Left lobe of liver (tissue), 2 donors: ENCODE measurements at places on chromosomes 5 and 9.

GRCh38 chr5:155154973-155155372 lies 141.4 kb downstream of the KIF4B start:
- no peak for DNase-seq

DNA sequence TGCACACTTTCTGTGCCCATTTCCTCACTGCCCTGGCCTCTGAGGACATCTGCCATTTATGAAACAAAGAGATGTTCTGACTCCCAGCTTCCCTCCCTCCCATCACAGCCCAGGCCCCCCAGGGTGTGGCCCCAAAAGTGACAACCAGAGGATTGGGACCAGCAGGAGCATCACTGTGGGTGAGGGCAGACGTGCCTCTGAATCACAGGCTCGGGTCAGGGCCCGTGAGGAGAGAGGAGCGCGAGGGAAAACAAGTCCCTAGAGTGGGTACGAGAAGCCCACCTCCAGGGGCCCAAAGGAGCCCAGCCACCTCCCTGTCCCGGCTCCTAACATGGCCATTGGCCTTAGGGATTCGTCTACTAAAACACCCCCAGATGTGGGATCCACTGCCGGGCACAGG lies 138.0 kb upstream of the FSTL4 start:
- no peak for DNase-seq

DNA sequence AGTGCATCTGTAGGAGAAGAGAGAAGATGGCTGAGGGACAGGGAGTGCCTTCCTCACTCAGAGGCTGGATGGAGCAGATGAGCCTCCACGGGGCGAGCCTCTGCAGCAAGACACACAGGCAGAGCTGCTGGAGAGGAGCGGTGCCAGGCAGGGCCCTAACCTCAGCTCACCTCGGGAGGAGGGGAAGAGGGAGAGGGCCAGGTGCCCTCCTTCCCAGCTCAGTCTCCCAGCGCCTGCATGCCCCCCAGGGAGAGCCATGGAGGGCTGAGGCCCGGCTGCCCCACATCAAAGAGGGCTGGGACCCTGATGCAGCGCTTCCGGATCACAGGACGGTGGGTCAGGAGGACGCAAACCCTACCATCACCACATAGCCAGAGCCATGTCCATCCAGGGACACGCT lies 13.6 kb upstream of the SPATA31E1 start:
- no peak for DNase-seq

DNA sequence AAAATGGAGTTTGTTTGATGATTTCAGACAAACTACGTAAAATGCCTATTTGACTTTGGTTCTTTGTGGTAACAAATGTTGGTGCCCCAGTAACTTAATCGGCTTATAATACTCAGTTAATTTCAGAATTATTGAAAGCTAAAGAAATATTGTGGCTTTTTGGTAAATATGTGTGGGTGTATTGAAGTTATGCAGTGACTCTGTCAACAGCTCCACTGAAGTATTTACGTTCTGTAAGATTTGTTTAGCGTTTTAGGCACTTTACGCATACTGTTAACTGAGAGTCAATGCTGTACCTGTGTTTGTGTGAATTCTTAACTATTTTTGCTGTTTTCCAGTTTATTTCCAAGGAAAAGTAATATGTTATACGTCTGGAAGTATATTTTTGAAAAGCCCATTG lies 2.2 kb downstream of the RAD23B start:
- no peak for DNase-seq

- DNase-seq: no peak
Measured at GRCh38 chr5:134732819-134733218, 5.5 kb upstream of the CAMLG start.

- DNase-seq: no peak
Measured at GRCh38 chr5:39501397-39501796, 76.6 kb upstream of the DAB2 start.

- DNase-seq: no peak
Measured at GRCh38 chr5:33321026-33321425, 119.7 kb upstream of the TARS1 start.

GRCh38 chr5:97229196-97229595 lies 46.1 kb upstream of the RIOK2 start:
- DNase-seq: no peak

DNA sequence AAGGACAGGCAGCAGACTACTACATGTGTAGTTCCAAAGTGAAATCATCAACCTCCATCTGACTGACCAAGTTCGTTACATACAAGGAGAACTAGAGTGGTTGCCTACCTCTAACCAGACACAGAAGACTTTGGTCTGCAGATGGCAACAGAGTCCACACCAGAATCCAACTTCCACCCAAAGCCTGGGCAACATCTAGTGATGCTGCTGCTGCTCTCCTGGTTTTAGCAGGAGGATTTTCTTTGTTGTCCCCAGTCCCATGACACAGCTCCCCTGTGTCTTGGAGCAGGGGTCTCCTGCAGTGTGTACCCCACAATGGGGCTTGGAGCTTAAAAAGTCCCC lies 46.4 kb upstream of the APC start:
- DNase-seq: no peak

DNA sequence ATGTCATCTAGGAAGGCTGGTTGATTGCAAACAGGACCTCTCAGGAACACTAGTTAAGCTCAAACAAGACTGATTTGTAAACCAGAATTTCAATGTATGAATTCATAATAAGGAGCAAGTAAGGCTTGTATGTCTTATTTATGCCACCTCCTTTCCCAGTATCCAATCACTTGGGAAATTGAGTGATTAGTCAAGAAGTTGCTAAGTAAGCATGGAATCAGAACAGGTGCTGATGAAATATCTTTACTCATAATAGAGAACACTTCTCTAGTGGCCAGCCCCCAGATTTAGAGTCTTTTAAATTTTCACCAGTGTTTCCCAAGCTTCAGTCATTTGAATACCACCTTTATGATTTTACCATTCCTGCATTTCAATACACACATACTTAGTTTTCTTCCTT lies 5.3 kb upstream of the DDX4 start:
- no peak for DNase-seq

DNA sequence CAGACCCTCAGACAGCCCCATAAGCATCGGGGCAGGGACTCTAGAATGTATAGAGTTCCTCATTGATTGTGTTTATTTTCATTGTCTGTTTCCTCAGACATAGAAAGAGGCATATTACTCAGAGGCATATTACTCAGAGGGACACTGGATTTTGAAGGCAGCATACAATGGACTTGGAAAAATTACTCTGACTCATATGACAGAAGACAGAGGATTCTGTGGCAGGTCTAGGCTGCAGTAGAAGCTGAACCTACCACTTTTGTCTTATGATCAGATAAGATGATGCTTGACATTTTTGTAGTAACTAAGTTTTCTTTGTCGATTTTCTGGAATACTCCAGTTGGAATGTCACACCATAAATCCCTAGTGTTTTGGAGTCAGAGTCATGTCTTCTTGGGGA lies 105.2 kb downstream of the ST8SIA4 start:
- DNase-seq: no peak

DNA sequence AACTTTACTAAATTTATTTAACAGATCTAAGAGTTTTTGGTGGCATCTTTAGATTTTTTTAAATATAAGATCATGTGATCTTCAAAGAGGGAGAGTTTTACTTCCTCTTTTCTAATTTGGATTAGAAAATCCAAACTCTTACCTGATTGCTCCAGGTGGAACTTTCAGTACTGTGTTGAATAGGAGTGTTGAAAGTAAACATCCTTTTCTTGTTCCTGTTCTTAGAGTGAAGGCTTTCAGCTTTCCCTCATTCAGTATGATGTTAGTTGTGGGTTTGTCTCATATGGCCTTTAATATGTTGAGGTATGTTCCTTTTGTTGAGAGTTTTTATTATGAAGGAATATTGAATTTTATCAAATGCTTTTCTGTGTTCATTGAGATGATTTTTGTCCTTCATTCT lies 650.0 kb upstream of the SGCD start:
- DNase-seq: no peak

DNA sequence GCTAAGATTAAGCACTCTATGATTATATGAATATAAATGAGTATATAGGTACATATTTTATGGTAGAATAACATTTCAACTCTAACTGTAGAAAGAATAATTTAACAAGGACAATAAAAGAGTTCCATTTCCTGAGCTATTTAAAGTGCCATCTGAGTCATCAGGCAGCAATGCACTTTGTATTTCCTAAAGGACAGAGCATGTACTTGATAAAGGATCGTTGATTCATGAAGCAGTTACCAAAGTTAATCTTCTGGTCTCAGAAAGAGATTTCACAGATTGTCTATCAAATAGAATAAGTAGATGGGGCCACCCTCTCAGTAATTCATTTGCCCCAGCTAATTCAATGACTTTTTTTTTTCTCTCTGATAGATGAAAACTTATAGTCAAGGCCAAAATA lies 747.8 kb downstream of the CDH18 start:
- no peak for DNase-seq

DNA sequence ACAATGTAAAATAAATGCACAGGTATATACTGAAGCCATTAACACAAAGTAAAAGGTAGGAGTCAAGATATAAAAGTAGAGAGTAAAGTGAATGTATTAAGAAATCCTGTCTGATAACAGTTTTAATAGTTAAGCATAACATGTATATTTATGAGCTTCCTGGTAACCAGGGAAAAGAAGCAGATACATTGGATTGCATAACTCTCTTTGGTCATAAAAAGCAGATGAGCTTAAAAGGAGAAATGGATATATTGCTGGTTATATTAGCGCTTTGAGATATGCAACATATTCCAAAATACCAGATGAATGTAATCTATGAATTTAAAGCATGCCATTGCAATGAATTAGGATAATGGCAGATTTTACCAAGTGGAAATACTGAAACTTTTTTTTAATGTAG lies 6.2 kb upstream of the TNFSF8 start:
- DNase-seq: no peak

DNA sequence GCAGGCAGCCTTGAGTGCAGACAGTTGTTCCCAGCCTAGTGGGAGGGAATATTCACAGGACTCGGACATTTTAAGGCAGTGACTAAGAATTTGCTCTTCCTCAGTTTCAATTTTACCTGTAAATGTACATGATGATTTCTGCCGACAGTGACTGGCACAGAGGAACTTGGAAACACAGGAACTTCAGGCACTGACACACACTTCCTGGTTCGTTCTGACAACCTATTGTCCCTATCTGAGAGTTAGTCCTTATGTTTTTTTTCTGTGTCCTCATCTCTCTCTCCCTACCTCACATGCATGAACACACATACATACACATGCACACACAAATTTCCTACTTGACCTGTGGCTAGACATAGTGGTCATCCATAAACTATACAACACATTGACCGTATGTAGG lies 89.4 kb upstream of the CD180 start:
- DNase-seq: no peak

DNA sequence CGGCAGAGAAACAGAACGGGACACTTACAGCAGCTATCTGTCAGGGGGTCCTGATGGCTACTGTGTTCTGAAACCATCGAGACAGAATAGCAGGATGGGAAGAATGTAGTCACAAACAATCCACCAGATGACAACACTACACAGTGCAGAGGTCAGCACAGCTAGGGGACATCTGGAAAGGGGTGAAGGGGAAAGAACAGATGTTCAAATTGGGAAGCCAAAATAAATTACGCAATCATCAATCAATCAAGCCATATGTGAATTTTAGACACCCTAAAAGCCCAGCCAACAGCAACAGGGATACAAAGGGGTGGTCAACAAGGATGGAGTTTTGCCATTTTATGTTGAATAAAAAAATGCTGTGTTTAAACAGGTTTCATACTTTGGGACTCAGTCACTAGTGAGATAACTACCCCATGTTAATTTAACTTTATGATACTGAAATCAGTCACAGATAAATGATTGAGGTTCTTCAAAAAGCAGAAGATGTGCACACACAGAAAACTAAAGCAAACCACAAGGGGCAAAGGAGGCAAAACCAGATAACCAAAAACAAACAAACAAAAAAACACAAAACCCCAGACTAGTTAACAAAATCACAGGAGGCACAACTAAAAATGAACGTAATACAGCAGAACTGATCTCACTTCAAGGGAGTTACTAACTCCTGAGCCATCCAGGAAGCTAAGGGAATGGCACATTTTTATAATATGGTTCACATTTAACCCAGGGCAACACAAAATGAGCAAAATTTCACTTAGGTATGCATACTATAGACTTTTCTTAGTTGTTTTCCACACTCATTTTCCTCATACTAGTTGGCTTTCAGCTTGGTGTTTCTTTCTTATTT lies 65.9 kb downstream of the HABP4 start:
- DNase-seq: no peak

GRCh38 chr9:100534401-100534800 lies 43.5 kb upstream of the CAVIN4 start:
- no peak for DNase-seq

DNA sequence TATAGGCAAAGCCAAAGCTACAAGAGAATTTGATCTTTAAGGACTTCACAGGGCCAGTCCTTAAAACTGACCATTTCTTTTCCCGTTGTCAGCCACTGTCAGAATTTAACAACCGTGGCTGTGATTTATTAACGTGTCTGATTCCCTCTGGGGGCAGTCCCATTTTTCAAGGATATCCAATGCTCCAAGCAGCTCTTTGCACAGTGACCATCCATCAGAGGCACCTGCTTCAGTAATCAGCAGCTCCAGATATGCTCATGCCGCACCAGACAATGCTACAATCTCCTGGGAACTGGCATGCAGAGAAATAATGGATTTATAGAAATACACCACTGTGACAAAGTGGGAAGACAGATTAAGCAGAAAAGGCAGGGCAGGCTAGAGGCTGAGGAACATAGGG lies 163.3 kb upstream of the PPP1R2B start:
- no peak for DNase-seq

DNA sequence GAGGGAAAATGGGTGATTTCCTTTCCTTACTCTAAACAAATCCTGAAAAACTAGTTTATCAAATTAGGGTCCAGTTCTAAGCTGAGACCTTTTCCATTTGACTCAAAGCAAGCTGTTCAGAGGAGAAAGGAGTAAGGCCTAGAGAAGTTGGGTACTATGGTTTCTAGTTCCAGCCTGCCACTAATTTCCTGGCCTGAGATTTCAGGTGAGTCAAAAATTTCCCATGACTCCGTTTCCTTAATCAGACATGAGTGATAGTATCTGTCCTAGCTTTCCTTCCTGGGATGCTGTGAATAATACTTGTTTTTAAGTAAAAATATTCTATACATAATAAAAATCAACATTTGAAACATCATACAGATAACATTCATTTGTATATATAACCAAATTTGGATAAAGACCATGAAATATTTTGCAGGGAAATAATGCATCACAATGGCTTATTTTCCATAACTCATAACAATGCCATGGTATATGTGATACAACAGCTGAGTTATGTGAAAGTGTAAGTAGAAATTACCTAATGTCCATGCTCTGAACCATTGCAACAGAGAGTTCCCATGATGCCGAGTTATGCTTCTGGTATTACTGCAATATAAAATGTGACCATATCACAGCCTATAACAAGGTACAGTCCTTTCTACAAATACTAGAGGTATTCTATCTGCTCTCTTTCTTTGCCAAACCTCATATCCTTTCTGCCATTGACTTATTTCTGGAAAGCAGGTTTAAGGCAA lies 142.7 kb downstream of the MLLT3 start:
- no peak for DNase-seq
